ENCODE measurements at places on chromosomes 3 and 15.

- no peak for DNase-seq
Observed at GRCh38 chr3:19284974-19285373, 136.7 kb downstream of the KCNH8 start.

- no peak for DNase-seq
Observed at GRCh38 chr3:10444511-10444910, 60.9 kb downstream of the ATP2B2 start.

- DNase-seq = no peak
Observed at GRCh38 chr15:46677491-46677890, 1039.8 kb upstream of the SEMA6D start.

DNA sequence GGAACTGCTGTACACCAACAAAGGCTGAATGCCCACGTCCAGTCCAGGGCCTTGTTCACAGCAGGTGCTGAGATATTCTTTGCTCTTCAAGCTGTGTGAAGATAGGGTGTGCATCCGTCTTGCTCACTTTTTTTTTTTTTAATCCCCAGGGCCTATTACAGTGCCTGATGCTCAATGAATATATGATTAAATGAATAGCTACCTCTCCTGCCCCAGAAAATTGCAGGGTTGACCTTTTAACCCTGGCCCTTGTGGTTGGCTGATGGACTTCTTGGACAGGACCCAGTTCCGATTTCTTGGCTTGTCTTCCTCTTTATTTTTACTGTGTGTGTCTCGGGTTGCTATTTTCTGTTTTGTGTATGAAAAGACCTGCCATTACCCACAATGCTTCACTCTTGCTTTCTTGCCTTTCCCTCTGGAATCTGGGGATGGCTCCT lies 2.9 kb upstream of the FYTTD1 start:
- DNase-seq = no peak

DNA sequence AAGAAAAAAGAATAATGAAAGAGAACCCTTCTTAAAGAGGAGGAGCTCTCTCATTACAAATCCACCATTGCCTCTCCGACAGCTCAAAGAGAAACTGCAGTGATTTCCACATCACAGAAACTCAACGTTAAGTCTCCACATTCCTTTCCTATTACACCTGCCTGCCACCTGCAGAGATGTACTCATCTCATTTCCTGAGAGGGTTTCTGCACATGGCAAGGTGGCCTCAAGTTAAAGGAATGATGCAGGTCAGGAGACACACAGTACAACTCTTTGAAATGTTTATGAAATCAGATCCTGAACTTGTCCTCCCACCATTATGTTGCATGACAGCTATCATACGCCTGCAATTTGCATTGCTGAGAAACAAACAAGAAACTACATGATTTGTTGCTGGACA lies 458.4 kb upstream of the ADAMTS9 start:
- no peak for DNase-seq

GRCh38 chr15:89098281-89098680 lies 10.0 kb downstream of the ABHD2 start:
- DNase-seq = no peak

- DNase-seq = no peak
Observed at GRCh38 chr3:115626006-115626409, 2.7 kb downstream of the GAP43 start.

DNA sequence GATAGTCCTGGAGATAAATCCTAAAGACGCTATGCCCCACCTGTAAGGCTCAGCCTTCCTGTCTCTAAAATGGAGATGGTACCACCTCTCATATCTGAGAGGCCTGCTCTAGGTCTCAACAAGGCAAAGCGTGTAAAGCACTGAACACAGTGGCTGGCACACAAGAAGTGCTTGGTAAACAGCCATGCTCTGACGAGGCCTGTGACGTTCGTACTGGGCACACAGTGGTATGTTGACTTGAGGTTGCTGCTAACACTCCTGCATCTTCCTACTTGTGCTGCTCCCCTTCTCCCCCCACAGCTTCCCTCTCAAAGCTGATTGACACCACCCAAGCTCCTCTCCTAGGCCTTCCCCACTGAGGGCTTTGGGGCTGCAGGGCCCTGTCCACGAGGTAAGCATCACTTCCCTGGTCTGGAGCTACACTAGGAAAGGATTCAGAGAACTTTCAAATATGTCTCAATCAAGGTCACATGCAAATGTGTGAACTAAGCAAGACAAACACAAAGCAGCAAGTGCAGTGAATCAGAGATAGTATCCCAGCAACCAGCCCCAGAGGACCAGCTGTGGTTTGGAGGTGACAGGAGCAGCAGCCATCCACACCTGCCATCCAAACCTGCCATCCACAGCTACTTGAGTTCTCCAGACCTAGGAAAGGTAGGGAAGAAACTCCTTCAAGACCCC lies 177.5 kb downstream of the STT3B start:
- DNase-seq = no peak

DNA sequence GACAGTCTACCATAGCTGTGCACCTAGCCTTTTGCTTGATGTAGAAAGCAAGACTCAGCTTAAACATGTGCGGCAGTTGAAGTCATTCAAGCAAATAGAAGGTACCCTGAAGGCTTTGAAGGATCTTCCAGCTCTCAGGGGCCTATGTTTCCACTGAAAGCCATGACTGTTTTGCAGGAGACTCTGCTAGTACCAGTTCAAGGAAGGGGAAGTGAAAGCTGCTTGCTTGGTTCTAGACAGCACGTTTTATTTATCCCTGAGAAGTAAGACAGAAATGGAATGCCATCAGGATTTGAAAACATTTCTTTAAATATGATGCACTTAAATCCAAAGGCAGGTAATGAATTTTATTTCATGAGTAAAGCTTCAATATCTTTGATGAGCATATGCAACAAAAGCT lies 311.4 kb downstream of the PDCD6IP start:
- DNase-seq = no peak

GRCh38 chr15:41492597-41493204 lies 973 bp upstream of the ITPKA start:
- DNase-seq = no peak

DNA sequence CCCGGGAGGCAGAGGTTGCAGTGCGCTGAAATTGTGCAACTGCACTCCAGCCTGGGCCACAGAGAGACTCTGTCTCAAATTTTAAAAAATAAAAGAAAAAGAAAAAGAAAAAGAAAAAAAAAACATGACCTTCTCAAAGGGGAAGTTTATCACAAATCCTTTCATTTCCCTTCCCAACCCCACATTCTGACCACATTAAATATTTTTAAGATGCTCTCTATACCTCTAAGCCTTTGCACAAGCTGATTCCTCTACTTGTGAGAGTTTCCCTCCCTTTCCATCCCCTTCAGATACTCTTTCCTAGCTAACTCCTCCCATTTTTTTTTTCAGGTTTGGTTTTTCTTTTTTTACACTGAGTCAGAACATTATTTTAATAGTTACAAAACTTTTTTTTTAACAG lies 4.0 kb downstream of the HIGD1A start:
- no peak for DNase-seq

DNA sequence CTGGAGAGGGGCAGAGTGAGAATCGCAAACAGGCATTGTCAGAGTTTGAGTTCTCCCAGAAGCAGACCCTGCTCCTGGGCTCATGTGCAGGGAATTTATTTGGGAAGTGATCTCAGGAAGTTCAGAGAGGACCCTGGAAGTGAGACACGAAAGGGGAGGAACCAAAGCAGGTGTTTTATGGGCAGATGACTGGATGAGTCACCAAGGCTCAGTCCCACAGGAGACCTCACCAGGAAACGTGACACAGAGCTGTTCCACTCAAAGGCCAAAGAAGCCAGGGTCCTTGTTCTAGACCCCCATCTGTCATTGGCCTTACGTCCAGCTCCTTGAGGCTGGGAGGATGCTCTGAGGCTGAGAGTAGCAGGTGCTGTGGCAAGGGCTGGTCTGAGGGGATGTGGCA lies 43.4 kb upstream of the SEC22A start:
- DNase-seq = no peak

GRCh38 chr15:69668963-69669362 lies 216.3 kb downstream of the RPLP1 start:
- DNase-seq = no peak

- DNase-seq = no peak
Observed at GRCh38 chr15:41331833-41332193, 578 bp downstream of the OIP5 start.

- no peak for DNase-seq
Observed at GRCh38 chr3:194379231-194379630, 9.7 kb upstream of the LRRC15 start.

GRCh38 chr3:139988472-139989156 lies 53.6 kb downstream of the CLSTN2 start:
- no peak for DNase-seq

DNA sequence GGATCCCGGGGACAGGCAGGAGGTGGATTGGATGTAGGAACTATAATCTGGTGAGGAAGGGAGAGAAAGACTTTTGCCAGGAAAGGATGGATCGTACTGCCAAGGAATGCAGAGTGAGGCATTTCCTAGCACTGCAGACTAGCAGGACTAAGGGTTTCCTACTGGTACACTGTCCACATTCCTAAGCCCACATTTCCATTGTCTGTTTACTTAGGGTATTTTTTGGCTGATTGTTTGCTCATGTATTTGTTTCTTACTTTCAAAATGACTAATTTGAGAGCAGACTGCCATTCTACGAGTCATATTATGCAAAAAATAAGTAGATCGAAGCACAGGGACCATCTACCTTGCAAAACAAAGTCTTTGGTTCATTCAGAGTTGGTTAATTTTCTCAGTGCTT lies 1029.5 kb upstream of the NR2F2 start:
- DNase-seq = no peak

DNA sequence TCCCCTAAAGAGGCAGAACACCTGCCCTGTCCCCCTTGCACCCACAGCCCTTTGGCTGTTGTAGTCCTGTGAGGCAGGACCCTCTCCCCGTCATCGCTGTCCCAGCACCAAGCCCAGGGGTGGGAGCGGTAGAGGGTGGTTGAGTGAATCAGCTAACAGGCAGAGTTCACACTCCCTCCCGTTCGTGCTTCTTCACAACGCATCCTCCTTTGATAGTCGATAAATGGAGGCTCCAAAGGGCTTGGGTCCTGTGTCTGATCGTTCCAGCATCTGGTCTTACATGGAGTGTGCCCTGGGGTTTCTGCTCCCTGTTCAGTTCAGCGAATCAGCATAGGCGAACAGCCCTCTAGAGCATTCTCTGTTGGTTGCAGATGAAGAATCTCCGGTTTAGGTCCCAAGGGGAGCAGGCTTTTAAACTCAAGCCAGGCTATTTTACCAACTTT lies 820 bp upstream of the HMCES start:
- no peak for DNase-seq

DNA sequence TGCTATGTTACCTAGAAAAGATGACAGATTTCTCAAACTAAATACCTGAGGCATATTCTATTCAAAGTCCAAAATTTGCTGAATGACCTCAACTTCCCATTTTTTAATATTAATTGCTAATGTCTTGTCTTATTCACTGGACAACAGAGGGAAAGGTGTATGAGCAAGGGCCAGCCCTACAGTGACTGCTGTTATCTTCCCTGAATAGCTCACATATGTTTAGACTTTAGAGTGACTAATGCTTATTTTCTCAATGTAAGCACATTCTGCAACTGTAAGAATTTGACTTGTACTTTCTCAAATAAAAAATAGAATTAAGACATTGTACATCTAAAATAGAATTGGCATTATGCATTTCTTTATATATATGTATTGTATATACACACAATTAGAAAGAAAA lies 26.5 kb upstream of the AADACL2 start:
- no peak for DNase-seq
